Stimulated activated CD8-positive, alpha-beta memory T cell treated with anti-CD3 and anti-CD28 coated beads, Interleukin-4, amount 100 ng/mL, for 48 hours (primary cell): ENCODE measurements at places on chromosomes 16 and 17.

GRCh38 chr17:81043725-81044427 lies 8.9 kb downstream of the BAIAP2 start:
- no peak for DNase-seq

DNA sequence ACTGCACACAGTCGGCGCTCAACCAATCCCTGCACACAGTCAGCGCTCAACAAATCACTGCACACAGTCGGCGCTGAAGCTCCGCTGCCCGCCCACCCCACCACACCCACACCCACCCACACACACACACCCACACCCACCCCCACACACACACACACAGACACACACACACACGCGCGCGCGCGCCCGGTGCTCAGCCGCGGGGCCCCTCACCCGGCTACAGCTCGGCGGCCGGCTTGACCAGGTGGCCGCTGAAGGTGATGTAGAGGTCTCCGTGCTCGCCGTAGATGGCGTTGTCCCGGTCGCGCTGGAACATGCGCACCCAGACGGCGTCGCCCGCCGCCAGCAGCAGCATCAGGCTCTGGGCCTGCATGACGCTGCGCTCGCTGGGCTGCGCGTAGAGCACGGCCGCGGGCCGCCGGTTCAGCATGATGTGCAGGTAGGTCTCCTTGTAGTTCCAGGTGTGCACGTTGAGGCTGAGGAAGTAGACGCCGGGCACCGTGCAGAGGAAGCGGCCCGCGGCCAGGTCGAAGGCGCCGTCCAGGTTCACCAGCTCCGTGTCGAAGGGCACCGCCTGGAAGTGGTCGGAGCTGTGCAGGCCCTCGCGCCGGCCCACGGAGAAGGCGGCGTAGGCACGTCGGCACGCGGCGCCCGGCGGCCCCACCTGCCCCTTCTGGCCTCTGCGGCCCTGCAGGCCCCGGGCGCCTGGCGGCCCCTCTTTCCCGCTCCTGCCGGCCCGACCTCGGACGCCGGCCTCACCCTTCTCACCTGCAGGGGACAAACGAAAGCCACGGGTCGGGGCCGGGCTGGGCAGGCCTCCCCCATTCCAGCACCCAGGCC lies 2.5 kb downstream of the C1QTNF8 start:
- DNase-seq, result peak; percentile 36

- peak; percentile 28 for DNase-seq
Measured at GRCh38 chr17:19238167-19238505, 970 bp downstream of the EPN2 start.

DNA sequence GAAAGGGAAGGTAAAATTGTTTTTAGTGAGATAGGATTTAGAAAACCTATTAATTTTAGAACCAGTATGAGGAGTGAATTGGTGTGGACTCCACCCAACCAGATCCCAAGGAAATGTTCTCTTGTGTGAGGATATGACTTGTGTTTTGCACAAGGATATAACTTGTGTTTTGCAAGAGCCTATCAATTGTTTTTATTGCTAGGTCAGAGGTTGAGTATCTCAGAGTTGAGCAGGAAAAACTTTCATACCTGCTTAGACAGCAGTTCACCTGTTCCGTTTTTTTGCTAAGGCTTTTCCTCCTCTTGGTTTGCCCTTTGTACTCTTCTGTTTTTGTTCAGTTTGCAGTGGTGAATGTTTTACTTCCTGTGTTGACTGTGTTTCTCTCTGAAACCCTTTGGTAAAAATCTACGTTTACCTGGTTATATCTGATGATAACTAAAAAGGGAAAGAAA lies 5.1 kb downstream of the NBR1 start:
- no peak for DNase-seq

GRCh38 chr17:64741038-64741641 lies 79.0 kb upstream of the SMURF2 start:
- DNase-seq, result no peak

DNA sequence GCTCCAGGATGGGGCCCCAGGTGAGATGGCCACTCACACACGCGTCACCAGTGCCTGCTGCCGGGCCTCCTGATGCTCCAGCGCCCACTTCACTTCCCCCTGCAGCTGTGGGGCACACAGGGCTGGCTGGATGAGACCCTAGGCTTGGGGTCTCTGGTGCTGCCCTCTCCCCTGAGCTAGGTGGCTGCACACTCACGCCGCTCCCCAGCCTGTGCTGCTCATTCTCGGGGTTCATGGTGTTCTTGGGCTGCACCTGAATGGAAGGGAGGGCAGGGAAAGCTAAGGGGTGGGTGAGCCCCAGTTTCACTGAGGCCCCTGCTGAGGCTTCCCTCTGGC lies 1.2 kb downstream of the CCDC78 start:
- no peak for DNase-seq

- peak; percentile 78 for DNase-seq
Measured at GRCh38 chr17:81926451-81927151, 934 bp downstream of the MAFG start.

DNA sequence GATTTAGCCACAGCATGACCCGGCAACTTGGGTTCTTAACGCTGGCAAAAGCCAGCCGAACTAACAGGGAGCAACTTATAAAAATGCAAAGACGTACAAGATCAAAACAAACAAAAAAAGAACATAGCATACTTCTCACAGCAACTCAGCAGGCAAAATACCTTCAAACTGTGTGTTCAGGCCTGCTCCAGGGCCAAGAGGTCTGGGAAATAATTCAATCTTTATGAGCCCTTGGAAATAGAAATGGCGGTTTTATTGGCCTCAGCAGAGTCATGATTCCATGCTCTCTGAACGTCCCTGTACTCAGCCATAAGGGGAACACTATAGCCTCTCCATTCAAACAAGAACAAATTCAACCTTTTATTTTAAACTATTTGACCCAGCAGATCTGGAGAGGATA lies 101.3 kb upstream of the C17orf78 start:
- no peak for DNase-seq

- DNase-seq, result no peak
Measured at GRCh38 chr17:43560461-43561427, 14.6 kb upstream of the ETV4 start.

GRCh38 chr16:89953671-89954406 lies 5.3 kb downstream of the DEF8 start:
- DNase-seq, result no peak

GRCh38 chr16:1961651-1962067 lies 2.3 kb downstream of the NDUFB10 start:
- peak; percentile 62 for DNase-seq

DNA sequence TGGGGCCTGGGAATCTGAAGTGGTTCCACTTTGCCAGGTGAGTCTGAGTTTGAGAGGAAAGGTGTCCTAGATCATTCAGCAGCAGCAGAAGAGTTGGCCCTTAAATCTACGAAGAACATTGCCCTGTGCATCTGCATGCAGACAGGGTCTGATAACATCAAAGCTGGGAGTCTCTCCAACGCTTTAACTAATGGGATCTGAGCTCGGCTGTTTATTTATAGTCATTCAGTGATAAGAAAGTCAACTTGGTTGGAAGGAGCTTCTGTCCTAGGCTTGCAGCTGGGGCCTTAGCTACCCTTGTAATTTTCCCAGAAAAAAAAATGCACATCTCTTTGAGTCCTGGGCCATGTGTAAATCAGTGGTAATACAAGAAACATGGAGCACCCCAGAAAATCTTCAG lies 418.0 kb upstream of the HSBP1 start:
- DNase-seq, result no peak

DNA sequence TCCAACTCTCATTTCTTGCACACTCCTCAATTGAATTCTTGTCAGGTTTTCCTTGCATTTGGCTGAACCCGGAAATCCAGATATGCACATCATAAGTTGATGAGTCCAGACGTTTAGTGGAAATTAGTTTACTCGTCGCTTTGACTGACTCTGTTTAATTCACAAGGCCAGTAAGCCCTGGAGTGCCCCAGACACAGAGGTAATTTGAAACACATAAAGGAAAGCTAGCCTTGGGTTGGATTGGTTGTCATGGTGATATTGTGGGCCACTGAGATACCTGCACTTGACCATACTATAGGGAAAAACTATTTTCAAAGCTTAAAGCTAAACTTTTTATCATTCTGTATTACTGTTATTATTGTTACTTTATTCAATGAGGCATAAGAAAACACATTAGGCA lies 178.3 kb upstream of the CA10 start:
- DNase-seq, result no peak

GRCh38 chr17:74659889-74660288 lies 36.4 kb upstream of the CD300E start:
- DNase-seq, result no peak

GRCh38 chr17:71869841-71870545 lies 250.8 kb upstream of the SOX9 start:
- DNase-seq, result no peak

GRCh38 chr17:51059781-51060180 lies 60.9 kb downstream of the SPAG9 start:
- no peak for DNase-seq

DNA sequence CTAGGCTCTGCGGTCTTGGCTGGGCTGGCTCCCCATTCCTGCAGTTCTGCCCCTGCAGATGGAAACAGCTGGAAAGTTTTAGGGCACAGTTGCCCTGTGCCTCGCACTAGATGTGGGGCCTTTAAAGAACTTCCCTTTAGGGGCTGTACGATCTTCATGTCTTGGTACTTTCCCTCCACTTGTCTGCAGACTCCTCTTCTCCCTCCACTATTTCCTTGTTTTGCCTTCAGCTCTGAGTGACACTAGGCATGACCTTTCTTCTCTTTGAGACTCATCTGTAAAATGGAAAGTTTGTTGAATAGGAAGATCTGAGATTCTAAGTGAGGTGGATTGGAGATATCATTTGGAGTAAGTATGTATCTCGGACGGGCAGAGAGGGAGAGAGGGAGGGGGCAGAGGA lies 6.3 kb upstream of the TAC4 start:
- DNase-seq, result no peak

DNA sequence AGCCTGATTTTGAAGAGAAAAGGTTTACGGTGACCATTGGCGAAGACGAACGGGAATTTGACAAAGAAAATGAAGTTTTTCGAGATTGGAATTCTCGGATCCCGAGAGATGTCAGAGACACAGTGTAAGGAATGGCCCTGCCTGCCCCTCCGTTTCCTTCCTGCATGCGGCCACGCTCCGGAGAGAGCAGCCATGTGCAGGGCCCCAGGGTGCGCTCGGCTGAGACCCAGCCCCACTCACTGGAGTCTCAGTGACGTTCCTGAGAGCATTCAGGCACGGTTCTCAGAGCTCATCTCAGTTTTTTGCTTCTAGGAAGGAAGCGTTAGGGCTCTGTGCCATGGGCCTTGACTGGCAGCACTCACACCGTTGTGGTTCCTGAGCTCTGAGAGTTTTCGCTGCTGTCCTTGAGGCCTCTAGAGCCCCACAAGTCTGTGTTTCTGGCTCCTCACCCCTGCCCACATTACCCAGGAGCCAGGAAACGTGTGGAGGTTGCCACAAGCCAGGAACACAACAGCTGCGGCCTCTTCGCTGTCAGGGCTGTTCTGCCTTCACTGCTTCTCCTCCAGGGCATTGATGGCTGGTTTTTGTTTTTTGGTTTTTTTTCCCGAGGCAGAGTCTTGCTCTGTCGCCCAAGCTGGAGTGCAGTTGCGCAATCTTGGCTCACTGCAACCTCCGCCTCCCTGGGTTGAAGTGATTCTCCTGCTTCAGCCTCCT lies 29.8 kb downstream of the ZC3H18 start:
- no peak for DNase-seq

GRCh38 chr16:55214412-55214811 lies 109.6 kb upstream of the IRX6 start:
- no peak for DNase-seq

- DNase-seq, result no peak
Measured at GRCh38 chr17:39736319-39737165, 1.2 kb upstream of the GRB7 start.

- DNase-seq, result no peak
Measured at GRCh38 chr17:55749985-55750384, 866 bp upstream of the PCTP start.

DNA sequence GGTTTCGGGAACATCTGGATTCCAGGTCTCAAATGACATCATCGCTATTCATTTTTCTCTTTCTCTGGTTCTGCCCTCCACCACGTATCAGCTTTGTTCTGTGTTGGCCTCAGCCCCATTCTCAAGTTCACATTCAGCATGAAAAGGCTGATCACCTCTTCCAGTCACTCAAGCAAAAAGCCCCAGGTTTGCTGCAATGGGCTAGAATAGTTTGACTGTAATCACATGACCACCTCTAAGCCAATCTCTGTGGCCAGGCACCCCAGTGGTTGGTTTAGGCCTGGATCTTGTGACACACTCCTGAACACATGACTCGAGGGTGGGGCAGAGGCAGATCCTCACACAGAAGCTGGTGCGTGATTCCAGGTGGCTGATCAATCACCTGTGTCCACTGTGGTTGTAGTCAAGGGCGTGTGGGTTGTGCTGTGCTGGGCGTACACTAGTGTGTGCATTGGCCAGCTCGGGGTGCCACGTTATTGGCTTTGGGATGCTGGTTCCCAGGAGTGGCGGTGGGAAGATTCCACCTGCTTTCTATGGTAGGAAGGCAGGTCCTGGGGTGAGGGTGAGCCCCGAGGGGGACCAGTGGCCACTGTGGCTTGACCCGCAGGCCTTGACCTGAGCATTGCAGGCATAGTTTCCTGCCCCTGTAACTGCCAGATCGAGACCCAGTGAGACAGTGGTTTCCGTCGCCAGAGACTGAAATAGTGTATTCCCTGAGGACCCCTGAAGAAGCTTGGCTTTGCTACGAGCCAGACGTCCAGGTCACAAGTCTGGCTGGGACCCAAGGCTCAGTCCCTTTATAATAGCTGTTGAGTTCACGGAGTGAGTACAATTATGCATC lies 12.0 kb downstream of the EEF2K start:
- peak; percentile 57 for DNase-seq

DNA sequence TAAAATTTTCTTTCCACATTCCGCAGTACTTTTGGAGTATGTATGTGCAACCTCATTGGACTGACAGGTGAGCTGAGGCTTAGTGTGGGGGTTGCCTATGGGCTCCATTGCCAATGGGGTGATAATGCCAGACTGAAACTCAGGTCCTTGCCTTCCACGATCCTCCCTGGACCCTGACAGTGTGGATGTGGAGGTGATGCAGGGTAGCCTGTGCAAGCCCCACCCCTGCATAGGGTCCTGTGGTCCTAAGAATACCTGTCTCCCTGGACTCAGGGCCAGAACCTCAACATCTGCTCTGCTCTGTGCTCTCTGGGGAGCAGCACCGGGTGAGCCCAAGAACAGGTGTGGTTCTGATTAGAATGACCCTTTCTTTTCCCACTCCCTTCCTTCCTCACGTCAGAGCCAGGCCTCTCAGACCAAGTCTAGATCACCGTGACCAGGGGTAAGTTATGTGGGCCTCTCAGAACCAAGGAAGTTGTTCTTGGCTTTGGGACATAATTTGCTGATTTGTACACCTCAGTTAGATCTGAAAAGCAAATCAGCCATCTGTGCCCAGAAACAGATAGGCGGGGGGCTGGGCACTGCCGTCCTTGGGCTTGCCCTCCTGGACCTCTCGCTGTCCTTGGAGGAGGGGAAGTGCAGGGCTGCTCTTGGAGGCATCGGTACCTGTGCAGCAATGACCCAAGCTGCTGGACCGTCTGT lies 8.4 kb upstream of the TNS4 start:
- no peak for DNase-seq
